ENCODE measurements at places on chromosomes 12 and 14.

GRCh38 chr12:132375747-132376463 lies 46.5 kb upstream of the GALNT9 start:
- no peak for DNase-seq

- DNase-seq: no peak
Observed at GRCh38 chr14:21534576-21534975, 8.4 kb upstream of the SALL2 start.

GRCh38 chr12:42217656-42218055 lies 20.4 kb downstream of the YAF2 start:
- peak; percentile 74 for DNase-seq

DNA sequence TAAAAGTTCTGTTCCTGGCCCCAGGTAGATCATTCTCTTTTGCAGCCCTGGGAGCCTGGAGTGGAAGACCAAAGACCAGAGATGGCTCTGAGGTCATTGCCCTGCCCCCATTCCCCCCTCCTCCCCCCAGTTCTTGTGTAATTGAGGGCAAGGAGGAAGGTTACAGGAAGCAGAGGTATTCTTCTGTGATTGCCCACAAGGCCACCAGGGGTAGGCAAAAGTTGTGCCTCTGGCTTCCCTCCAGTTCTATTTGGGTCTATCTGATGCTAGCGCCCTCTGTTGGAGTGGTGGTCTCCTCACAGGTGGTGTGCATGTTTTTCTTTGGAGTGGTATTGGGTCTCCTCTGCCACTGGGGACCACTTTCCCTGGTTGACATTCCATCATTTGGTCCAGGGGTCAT lies 41.2 kb upstream of the CRY1 start:
- DNase-seq: no peak

- peak; percentile 80 for DNase-seq
Observed at GRCh38 chr12:18217966-18218365, 43.4 kb upstream of the PIK3C2G start.

- DNase-seq: no peak
Observed at GRCh38 chr14:100442036-100442435, 118.9 kb downstream of the SLC25A47 start.

DNA sequence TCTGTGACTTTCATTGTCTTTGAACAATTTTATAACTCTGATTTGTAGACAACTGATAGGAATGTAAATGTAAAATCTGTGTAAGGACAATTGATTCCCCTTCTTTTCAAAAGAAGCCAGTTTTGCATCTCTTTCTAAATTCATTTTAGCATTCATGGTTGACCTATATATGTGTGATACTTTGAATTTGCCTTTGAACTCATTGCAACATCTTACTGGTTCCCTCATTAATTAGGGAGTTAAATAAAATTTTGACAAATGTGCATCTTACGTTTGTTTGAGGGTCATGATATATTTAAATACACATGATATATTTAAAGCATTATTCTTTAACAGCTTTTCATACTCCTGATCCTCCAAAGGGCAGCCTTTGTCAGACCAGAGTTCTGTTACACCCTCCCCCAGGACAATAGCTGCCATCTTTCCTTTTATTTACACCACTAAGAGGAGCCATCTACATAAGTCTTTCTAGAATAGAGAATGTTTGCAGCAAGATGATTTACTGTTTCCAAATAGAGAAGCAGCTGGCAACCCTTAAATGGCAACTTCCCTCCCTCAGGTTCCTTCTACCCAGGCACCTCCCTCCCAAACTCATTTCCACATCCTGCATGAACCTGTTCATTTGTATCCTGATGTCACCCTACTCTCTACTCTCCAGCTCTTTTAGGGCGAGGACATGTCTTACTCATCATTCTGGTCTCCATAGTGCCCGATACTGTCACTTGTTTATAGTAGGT lies 40.2 kb upstream of the APPL2 start:
- DNase-seq: no peak

- DNase-seq: no peak
Observed at GRCh38 chr12:121781998-121782979, 11.2 kb downstream of the RHOF start.

GRCh38 chr14:35297706-35298105 lies 5.5 kb downstream of the PSMA6 start:
- no peak for DNase-seq

GRCh38 chr12:49585477-49586459 lies 17.8 kb upstream of the MCRS1 start:
- no peak for DNase-seq

GRCh38 chr14:93078870-93079269 lies 36.9 kb downstream of the ITPK1 start:
- DNase-seq: peak; percentile 78

DNA sequence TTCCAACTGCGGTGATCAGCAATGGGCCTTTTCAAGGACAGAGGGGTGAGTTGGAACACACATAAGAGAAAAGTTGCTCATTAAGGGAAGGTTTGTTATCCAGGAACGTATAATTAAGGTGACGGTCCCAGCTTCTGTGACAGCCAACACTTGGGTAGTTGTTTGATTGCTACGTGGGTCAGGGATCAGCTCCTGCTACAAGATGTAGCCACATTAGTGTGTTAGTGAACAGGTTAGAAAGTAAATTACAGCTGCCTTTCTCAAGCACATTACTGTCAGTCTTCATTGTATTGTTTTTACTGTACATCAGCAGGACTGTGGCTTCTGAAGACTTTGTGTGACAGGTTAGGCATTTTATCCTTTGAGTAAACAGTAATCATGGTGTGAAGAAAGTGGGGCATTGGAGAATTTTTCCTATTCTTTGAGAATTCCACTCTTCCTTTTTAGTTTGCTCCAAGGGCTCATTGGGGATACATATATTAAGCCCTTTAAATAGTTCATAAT lies 230.5 kb downstream of the EGLN3 start:
- no peak for DNase-seq

- peak; percentile 31 for DNase-seq
Observed at GRCh38 chr12:66017736-66018135, 112.8 kb downstream of the LLPH start.

DNA sequence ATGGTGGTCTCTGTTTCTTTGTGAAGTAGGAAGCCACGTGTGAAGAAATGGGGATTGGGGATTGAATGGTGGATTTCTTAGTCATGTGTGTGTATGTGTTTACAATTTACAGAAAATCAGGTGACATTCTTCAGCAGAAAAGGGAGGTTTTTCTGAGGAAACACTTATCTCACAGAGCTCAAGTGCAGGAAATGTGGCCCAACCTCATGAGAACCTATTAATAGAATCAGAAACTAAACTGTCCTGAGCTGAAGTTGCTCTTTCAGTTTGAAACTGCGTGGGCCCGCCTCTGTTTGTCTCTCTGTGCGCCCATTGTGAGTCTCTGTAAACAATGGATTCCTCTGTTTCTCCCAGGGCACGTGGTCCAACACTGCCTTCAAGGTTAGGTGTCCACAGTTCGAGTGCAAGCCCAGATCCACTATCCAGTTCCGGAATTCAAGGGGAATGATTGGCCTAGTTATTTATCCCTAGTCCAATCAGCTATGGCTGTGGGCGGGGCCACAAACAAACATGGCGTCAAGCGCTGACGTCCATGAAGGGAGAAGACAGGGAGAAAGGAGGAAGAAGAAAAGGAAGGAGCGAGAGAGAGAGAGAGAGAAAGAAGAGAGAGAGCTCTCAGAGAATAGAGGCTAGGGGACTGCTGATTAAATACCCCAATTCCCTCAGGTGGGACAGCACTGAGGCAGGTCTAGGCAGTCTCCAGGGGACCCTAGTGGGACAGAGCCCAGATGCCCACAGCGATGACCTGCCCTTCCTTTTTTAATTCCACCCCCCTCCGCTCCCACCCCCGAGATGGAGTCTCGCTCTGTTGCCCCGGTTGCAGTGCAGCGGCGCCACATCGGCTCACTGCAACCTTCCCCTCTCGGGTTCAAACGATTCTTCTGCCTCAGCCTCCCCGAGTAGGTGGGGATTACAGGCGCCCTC lies 31.4 kb upstream of the C12orf76 start:
- no peak for DNase-seq

- DNase-seq: peak; percentile 89
Observed at GRCh38 chr12:47725893-47726292, 603 bp upstream of the ENDOU start.

DNA sequence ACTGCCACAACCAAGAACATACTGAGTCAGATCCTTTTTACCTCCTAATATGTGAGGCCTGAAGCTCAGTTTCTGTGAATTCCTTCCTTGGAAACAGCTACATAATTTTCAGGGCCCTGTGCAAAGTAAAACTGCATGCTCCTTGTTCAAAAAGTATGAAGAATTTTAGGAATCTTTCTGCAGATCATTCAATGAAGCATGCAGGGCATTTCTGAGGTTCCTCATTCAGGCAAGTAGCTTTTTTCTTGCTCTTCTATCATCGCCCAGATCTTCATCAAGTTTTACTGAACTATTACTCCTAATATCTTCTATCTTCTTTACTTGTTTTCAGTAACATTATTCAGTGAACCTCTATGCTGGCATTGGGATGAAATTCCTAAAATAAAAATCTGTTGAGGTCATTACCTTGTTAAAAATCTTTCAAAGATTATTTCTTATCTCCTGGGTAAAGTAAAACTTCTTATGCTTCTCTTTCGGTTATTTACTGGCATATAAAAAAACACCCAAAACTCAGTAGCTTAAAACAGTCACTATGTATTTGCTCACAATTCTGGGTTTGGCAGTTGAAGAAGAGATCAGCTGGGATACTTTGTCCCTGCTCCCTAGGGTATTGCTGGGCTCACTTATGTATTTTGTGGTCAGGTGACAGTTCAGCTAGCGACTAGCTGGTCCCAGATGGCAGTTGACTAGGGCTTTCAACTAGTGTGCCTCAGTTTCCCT lies 42.6 kb upstream of the KRR1 start:
- DNase-seq: peak; percentile 69

- peak; percentile 56 for DNase-seq
Observed at GRCh38 chr14:102525219-102525928, 15.8 kb upstream of the ANKRD9 start.

DNA sequence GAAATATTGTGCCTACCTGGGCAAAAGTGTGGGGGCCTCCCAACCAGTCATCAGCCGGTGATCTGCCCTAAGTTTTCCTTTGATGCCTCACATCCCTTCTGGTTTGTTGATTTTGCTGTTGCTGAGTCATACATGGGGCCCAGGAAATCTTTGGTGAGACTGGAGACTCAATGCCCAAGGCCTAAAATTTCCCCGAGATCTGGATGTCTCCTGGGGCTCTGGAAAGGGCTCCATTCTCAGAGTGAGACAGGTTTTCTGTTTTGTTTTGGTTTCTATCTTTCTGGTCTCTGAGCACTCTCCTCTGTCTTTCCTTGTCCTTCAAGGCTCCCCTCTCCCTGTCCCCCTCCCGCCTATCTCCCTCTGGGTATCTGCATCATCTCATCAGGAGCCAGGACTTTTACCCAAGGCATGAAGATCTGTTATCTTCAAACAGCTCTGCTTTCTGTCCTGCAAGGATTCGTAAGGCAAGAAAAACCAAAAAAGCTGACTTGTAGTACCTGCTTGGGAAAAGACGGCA lies 152.8 kb upstream of the MAX start:
- DNase-seq: peak; percentile 61

- peak; percentile 86 for DNase-seq
Observed at GRCh38 chr12:47903927-47904712, 674 bp downstream of the VDR start.

- DNase-seq: no peak
Observed at GRCh38 chr12:24945845-24946244, 3.1 kb downstream of the BCAT1 start.

GRCh38 chr12:48351022-48351708 lies 446 bp upstream of the ZNF641 start:
- DNase-seq: peak; percentile 71

- DNase-seq: no peak
Observed at GRCh38 chr12:130783110-130783715, 55.8 kb downstream of the STX2 start.

DNA sequence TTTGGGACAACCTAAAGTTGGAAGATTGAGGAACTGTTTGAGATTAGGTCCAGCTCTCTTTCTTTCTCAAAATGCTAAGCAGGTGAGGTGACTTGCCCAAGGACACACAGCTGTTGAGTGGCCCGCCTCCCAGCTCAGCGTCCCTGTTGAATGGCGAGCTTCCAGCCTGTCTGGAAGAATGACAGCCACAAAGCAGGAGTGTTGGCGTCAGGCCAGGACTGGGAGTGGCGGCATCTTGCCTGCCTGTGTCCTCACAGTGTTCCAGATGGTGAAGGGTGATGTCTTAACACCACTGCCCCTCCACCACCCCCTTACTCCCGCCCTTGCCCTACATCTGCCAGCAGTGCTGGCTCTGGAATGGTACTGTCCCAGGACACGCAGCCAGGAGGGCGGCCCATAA lies 4.4 kb upstream of the CEBPE start:
- DNase-seq: no peak

DNA sequence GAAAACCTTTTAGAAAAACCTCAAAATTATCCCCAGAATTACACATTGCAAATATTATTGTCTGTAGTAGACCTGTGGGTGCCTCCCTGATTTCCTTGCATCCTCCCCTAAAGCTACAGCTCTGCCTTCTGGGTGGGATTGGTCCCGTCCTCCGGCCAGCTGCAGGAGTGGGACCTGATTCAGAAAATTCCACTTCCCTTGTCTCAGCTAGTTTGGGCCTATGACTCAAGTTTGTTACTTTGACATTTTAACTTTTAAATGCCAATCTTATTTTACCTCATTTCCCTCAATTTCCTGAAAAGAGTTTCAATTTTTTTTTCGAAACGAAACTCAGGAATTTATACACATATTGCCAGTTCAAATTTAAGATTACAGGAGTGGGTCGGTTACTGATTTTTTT lies 13.2 kb upstream of the SLC41A2 start:
- no peak for DNase-seq

- DNase-seq: no peak
Observed at GRCh38 chr12:59059088-59059935, 139.0 kb upstream of the LRIG3 start.

GRCh38 chr14:50303744-50304471 lies 8.1 kb downstream of the L2HGDH start:
- DNase-seq: peak; percentile 4
